ENCODE measurements at places on chromosomes 7 and 10.
A peak's percentile ranks its signal among the peaks of the same experiment; 100 is the strongest.

DNA sequence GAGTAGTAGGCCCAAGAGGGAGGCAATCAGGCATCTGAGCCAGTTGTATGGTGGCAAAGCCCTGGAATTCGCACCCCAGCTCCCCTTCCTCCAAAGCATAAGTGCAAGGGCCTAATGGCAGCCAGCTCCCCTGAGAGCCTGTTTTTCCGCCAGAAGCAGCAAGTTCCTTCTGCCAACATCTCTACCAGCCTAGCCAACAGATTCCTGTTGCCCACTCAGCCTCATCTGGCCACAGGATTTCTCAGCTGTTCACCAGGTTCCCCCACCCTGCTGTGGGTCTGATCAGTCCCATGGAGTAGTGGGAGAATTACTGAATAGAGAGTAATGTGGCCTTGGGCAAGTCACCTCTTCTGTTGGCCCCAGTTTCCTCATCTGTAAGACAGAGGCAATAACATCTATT, 186.2 kb upstream of the PDE1C start:
- no peak for DNase-seq

GRCh38 chr10:112934193-112934592, 15.9 kb upstream of the TCF7L2 start:
- DNase-seq = no peak

DNA sequence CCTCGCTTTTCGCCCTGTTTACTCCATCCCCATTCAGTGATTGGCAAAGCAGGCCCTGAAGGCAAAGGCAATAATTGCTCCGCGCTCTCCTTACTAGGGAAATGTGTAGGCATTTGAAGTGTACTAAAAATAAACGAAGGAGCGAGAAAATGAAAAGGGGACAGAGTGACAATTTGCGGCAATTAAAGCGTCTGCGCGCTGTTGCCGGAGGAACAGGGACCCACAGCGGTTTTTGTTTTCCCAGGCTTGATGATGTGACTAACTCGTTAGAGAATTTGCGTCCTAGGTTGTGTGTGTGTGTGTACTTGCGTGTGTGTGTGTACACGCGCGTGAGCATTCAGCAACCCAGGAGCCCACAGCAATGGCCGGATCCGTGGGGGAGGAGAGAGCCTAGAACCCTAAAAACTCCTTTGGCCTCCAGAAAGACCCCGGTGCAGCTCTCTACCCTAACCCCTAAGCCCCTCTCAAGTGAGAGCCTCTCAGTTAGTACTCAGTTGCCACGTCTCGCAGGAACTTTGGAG, 7.8 kb upstream of the DLX6 start:
- no peak for DNase-seq

GRCh38 chr10:105733924-105734323, 1092.8 kb downstream of the SORCS3 start:
- DNase-seq = no peak

DNA sequence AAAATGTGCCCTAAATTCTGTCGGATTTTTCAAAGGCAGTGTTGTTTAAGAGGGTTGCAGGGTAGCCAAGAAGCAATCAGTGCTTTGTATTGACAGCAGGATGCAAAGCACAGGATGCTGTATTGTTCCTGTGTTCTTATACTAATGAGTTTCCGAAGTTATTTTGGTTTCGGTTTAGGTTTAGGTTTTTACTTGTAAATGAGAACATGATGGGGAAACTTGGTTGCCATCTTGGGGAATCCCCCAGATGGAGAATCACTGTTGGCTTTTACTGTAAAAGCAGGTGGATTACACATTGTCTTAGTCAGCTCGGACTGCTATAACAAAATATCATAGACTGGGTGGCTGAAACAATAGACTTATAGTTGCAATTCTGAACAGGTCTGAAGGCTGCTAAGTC, 72.1 kb downstream of the INHBA start:
- no peak for DNase-seq

- DNase-seq = no peak
Observed at GRCh38 chr10:43160921-43161255, 22.6 kb downstream of the CSGALNACT2 start.

DNA sequence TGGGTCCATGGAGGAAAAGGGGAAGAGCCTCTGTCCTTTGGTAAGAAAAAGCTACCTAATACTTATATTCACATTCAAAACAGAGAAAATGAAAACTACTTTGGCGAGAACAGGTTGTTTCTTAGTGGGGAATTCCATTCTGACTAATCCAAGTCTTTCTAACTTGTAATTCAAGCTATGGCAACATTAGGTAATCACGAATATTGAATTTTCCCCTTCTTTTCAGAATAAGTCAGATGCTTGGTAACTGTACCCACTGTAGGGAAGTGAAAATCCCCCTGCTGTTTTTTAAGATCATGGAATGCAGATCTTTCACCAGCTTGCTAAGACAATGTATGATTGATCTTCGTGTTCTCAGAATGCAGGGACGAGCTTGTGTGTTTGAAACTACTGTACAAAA, 384.4 kb downstream of the TCERG1L start:
- no peak for DNase-seq

DNA sequence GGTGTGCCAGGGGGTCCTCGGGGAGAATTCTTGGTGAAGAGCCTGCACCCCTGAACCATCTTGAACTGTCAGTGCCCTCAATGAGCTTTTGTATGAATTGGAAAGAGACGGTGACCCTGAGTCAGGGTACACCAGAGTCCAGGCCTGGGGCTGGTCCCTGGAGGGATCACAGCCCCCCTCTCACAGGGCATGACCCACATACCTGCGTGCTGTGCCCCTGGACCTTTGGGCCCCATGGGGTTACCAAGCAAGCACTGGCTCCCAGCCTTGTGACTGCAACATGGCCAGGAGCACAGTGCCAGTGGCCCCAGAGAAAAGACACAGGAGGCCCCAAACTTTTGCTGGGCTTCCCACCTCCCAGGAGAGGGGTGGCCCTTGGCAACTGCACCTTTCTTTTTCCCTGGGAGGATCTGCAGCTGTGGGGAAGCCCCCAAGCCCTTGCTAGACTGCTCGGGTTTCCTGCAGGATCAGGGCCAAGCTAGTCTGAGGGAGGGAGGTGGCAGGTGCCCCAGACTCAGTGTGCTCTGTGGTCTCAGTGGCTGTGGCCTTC, 153.5 kb downstream of the ZNF248 start:
- no peak for DNase-seq

- DNase-seq = no peak
Observed at GRCh38 chr10:77537720-77538373, 99.8 kb downstream of the KCNMA1 start.

DNA sequence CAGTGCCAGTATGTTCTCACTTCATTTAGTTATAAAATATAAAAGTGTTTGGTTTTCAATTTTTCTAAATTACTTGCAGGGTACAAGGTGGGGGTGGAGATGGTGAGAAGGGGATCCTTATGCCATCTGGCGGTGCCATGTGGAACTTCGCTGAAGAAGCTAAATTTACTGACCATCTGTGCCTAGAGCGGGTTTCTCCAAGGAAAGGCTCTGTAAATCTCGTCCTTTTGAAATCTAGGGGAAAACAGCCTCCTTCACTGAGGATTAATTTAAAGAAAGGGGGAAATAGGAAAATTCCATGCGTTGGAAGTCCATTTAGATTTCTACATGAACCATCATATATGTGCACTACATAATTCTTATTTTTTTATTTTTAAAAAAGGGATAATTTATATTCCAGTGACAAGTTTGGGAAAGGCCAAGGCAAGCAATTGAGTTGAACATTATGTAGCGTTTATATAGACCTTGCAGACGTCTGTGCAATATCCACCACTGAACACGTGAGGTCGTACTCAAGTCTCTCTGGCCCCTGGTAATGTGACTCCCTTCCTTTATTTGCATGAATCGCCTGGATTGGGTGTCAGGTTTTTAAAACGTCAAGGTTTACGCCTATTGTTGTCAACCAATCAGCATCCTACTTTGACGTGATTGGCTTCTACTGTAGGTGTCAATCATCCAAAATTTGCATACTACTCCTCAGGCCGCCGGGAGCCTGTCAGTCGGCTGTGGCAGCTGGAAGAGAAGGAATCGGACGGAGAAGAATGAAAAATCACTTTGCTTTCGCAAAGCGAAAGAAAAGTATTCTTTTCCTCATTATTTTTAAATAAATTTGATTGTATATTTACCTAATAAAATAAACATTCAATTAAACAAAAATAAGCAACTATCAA, 297.1 kb upstream of the NFE2L3 start:
- DNase-seq = peak; percentile 73

DNA sequence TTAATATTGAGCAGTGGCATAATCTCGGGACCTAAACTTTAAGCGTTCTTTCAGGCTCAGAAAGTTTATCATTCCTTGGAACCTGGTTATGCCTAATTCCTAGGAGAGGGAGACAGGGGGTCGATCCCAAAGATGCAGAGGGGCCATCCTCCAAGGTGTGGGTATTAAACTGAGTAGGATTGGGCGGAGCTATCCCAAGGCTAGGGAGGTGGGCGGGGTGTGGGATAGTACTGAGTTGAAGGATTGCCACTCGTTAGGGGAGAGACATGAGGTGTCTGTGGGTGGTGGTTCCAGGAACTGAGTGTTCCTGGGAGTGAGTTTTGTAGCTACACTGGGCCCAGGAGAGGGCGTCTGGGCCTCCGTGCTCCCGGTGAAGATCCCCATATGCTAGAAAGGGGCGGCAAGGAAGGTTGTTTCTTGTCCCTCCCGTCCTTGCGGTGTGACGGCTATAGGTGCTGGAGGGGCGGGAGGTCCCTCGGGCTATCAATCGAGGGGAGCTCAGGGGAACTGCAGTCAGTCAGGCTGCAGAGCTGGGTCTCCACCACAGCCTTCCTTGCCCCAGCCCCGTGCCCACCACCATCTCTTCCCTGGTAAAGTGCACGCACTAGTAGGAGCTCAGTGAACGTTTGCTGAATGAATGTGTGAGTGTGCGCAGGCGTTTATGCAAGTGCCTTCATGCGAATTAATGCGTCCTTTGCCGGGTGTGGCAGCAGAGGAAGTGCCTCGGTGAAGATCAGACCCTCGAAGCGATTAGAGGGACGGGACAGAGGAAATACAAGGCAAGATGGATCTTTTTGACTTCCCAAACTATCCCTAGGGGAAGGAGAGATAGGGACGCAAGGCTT, 3.0 kb upstream of the HMX2 start:
- DNase-seq = no peak

DNA sequence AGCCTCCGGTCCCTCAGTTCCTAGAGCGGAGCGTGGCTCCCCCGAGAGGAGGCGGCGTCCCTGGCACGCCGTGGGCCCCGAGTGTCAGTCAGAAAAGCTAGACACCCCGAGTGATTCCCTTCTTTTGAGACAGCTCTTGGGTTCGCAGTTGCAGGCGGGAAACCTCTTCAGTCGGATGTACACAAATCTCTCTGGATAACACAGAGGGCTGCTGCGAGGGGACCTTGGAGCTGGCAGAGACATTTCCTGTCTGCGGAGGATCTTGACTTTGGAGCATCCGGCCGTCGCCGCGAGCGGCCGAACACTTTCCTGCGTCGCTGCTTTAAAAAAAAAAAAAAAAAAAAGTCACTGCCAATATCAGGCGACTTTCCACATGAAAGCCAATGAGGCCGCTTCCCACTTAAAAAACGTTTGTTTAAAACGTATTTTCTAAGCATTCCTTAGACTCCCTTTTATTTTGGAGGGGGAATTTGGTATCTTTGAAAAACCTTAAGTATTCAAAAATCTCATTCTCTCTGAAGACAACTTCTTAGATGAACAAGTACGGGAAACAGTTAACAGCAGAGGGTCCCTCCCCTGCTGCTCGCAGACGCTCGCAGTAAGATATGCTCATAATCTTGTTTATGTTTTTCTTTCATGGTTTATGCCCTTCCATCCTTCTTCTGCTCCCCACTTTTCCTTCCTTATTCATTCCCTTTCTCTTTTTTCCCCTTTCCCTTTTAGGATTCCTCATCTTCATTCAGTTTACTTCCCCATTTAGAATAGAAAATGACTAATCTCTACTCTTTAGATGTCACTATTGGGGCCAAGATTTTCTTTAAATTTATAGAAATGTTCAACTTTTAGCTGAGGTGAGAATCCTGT, 10.0 kb downstream of the HHEX start:
- no peak for DNase-seq

DNA sequence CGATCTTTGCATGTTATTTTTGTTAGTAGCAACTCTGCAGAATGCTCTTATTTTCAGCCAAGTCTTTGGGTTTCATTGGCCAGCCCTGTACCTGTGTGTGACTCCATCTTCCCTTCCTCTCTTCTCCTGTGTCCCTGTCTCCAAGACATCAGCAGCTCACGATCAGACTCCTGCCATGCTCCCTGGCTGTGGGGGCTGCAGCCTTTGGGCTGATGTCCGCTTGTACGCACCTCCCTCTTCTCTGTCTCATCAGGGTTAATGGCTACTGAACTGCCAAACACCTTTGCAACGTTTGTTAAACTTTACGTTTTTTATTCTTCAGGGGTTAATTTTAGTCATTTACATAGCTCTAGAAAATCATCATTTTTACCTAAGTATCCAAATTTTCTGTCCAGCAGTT, 103.5 kb upstream of the RET start:
- no peak for DNase-seq

GRCh38 chr7:5278766-5279165, 4.0 kb upstream of the SLC29A4 start:
- DNase-seq = no peak

DNA sequence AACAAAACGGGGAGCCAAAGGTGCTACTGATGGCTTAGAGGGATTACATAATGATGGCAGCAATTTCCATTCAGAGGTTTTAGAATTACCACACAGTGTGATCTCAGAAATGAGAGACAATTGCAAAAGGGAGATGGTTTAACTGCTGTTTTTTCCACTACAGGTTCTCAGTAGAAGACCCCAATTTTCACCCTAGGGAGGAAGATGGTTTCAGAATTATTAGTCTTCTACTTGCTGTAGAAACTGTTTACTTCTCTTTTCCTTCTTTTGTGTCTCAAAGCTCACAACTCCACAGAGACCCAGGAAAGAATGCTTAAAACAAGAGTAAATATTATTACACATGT, 226.5 kb downstream of the INHBA start:
- no peak for DNase-seq

DNA sequence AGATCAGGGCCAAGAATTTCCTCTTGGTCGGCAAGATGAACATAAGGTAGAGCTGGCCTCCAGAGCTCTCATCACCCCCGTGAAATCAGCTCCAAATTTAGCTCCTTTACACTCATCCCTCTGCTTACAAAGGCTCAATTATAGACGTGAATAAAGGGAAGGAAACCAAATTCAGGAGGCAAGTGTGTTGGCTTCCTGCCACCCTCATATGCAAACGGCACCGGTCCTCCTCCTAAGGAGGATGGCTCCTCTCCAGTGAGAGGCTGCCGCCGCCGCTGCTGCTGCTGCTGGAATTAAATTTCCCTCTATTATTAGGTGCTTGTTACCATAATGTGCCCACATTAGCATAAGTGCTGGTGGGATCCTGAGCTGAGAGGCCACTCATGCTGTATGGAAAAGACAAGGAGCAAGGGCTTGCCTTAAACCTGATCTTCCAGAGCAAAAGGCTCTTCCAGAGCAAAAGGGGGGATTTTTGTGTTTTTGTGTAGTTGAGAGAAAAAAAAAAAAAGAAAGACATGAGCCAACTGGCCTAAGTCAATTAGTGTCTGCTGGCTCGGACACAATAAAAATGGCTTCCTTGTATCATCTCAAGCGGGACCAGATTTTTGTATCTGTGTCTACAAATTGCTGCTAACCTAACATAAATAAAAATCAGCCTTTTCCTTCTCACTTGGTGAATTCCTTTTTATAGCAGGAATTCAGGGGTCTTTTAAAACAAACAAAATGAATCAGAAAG, 68.4 kb downstream of the CDHR3 start:
- no peak for DNase-seq
